ENCODE measurements at places on chromosomes 6 and 20.

GRCh38 chr6:44451803-44452695 lies 64.5 kb downstream of the CDC5L start:
- DNase-seq: no peak

GRCh38 chr6:46015119-46015968 lies at the start of gene CLIC5:
Gene CLIC5 (minus strand): TSS chr6:46015860. CDS start chr6:46015542, 318 bp downstream.
- no peak for DNase-seq

DNA sequence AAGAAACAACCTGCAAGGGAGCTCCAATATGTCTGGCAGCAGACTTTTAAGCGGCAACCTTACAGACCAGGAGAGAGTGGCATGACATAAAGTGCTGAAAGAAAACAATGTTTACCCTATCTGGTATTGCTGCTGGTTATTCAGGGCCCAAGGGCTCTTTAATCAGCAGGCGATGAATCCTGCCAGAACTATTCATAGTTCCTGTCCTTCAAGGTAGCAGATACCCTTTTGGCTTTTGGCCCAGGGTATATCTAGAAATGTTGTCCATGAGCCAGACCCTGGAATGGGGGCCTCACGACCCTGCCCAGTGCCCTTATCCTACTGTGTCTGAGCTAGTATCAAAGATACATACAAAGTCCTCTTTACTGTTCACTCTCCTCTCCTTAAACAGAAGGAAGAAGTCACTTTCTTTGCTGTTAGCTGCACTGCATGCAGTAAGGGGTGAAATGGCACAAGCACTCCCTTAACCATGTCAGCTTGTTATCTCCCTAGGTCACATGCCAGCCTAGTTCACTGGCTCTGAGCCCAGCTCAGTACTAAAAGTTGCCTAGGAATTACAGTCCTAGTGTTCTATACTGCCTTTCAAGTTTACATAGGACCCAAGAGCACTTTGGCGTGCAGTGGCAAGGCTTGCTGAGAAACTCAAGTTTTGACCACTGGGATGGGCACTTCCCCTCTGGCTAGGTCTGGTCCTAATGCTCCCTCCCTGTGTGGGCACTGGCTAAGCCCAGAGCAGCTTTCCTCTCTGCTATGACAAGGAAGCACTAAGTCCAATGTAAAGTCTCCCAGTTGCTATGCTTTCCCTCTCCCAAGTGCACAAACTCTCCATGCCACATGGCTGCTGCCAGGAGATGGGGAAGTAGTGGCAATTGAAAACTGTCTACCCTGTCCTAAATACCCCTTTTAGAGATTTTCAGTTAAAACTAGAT lies 122.0 kb downstream of the HTR1B start:
- no peak for DNase-seq

GRCh38 chr6:150962436-150962835 lies 96.9 kb downstream of the MTHFD1L start:
- no peak for DNase-seq

GRCh38 chr6:33216117-33216649 lies 7.9 kb downstream of the RING1 start:
- DNase-seq: no peak

GRCh38 chr6:110755411-110755834 lies 59.8 kb downstream of the CDK19 start:
- DNase-seq: no peak

GRCh38 chr6:132224943-132225342 lies 176.3 kb downstream of the MOXD1 start:
- no peak for DNase-seq

GRCh38 chr6:39143238-39143930 lies 28.4 kb upstream of the SAYSD1 start:
- DNase-seq: no peak

GRCh38 chr20:34260208-34260942 lies 19.2 kb downstream of the ASIP start:
- no peak for DNase-seq

DNA sequence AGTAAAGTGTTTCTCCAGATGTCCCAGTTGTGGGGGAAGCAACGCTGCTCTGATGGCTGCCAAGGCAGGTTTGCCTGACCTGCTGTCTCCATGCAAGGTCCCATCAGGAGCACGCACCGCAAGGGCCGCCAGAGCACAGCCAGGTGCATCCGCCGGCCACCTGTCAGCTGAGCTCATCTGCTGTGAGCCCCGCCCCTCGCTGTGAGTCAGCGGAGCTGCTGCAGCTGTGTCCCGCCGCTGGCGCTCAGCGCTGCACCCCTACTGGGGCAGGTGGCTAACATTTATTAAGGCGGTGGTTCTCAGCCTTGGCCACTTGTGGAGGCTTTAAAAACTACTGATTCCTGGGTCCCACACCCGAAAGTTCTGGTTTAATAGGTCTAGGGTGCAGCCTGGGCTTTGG lies 225.7 kb downstream of the UST start:
- DNase-seq: peak; percentile 12

DNA sequence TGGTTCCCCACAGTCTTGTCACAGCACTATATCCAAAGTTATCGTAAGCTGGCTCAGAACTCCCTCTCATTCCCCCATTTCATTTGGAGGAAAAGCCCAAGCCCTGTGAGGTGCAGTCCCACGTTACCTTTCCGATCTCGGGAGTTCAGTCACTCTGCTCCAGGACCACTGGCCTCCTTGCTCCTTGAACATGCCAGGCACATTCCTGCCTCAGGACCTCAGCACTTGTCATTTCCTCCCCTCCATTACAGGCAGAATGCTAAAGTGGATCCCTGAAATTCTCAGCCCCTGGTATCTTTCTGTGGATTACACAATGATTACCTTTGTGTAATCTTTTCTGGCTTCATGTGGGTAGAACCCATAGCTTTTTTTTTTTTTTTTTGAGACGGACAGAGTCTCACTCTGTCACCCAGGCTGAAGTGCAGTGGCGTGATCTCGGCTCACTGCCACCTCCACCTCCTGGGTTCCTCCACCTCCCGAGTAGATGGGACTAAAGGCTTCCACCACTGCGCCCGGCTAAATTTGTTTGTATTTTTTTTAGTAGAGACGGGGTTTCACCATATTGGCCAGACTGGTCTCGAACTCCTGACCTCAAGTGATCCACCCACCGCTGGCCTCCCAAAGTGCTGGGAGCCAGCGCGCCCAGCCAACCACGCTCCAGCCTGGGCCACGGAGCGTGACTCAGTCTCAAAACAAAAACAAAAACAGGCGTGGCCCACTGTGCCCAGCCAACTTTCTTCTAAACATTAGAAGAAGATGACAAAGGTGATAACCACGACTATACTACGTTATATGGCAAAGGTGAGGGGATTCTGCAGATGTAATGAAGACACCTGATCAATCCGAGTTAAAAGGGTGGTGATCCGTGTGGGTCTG lies 4.0 kb upstream of the OXT start:
- no peak for DNase-seq

DNA sequence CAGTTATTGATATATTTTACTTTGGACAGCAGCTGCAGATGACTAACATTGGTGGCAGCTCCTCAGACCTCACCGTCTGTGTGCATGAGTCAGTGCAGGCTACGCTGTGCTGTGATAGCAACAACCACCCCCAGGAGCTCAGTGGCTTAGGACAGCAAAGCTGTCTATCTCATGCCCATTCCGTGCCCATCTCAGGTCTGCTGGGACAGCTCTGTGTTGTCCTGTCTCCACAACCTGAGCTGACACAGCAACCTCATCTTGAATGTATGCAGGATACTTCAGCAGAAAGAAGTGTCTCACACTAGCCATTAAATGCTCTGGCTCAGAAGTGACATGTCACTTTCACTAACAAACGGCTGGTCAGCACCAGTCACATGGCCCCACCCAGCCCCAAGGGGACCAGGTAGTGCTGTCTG lies 47.7 kb downstream of the BANF2 start:
- peak; percentile 24 for DNase-seq

- DNase-seq: no peak
These were observed 124.2 kb upstream of the SGK1 start for GRCh38 chr6:134442073-134442472.

DNA sequence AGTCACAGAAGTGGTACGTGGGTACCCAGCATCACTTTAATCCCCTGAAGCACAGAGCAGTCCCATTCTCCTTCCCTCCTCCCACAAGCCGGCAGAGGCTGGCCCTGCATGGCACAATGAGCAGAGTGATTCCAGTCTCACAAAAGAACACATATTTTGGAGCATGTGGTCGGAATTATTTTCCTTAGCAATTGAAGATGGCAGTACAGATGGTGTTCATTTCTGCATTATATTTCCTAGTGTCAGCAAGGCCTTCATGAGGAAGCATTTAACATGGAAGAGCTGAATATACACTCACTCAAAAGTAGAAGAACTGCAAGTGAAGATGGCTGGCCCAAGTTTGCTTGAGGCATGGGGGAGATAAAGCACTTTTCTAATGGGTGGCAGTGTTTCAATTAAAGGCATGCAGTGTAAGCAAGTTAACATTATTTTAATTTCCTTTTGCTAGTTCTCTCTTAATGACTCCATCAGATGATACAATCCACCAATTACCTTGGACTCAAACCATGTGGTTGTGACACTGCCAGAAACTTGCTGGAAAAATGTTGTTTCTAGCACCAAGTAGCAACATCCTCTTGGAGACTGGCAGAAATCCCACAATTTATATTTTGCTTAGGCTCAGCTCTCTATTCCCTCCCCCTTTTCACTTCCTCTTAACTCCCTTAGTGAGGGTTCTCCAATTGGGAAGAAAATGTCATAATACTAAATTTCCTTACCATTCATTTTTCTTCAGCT lies 74.4 kb downstream of the ARHGAP18 start:
- no peak for DNase-seq

DNA sequence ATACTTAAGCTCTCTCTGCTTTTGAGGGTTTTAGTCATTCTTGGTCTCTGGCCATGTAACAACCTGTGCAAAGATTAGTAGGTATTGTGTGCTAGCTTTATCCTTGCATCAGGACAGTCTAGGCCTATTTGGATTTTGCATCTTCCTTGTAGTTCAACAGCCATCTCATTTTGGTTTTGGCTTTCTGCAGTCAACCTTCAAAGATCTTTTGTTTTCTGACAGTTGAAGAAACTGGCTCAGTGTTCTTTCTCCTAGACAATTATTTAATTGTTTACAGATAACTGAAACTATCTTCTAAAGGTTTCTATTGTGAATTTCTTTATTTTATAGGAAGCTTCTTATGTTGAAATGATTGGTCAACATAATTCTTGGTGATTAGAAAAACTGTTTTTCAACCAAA lies 307.5 kb downstream of the CDKAL1 start:
- no peak for DNase-seq

DNA sequence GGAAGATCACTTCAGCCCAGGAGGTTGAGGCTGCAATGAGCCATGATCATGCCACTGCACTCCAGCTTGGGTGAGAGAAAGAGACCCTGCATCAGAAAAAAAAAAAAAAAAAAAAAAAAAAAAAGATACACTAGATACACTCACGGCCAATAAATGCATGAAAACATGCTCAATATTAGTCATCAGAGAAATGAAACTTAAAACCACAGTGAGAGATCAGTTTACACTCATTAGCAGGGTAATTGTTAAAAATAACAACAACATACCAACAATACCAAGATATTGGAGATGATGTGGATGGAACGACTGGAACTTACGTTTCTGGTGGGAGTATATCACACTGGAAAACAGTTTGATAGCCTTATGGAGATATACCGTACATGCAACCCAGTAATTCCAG lies 29.9 kb downstream of the HS3ST5 start:
- DNase-seq: no peak

DNA sequence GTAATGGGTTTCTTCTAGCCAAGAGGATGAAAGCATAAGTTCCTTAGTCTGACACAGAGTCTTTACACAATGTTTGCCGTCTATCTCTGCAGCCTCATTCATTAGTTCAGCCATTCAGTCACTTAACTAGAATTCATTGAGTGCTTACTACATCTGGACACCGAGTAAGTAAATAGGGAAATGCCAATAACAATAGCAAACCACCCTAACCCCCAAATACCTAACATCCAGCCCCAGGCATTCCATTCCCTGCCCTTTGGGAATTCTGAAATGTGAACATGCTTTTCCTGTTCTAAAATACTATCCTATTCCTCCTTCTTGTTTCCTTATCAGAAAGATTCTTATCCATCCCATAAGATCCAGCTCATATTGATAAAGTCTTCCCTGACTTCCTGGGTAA lies 277.6 kb upstream of the RNF217 start:
- DNase-seq: no peak

DNA sequence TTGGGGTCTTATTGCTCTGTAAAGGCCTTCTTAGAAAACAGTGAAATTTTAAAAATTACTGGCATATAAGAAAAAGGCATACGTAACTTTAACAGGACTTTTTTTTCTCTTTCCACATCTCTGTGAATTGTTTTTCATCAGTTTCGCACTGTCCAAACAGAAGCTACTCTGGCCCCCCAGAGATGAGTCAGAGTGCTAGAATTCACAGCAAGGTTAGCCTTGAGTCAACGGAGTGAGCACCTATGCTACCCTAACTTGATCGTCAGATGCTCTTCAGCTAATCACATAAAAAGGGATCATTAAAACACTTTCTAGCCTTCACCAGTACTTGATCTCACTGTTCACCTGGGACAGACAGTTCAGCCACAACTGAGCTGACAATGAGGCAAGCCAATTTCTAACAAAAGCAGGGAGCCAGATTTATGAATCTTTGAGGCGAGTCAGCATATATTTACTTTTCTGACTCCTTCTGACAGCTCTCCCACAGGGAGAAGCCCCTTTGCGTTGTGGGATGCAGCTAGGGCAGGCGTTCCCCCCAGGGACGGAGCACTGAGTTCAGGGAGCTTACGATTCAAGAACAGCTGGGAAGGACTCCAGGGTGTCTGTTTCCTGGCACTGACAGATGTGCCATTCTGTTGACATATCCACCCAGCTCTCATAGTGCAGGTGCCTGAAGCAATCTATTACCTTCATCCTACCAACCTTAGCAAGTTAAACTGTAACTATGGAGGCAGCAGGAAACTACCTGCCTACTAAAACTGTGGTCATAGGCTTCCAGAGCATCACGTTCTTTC lies 46.4 kb upstream of the SPDEF start:
- no peak for DNase-seq

- DNase-seq: peak; percentile 63
These were observed 272.8 kb upstream of the SLC35B3 start for GRCh38 chr6:8707956-8708772.

DNA sequence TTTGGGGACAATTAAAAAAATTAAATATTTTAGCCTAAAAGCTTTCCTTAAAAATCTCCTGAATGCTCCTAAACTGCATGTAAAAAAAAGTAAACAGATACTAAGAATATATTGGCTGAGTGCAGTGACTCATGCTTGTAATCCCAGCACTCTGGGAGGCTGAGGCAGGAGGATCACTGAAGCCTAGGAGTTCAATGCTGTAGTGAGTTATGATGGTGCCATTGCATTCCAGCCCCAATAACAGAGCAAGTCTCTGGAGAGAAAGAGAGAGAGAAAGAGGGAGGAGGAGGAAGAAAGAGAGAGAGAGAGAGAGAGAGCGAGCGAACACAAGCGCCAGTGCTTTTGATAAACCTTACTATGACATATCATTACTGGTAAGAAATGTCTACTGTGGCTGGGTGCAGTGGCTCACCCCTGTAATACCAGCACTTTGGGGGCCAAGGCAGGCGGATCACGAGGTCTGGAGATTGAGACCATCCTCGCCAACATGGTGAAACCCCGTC lies 58.8 kb downstream of the FKBP5 start:
- no peak for DNase-seq

DNA sequence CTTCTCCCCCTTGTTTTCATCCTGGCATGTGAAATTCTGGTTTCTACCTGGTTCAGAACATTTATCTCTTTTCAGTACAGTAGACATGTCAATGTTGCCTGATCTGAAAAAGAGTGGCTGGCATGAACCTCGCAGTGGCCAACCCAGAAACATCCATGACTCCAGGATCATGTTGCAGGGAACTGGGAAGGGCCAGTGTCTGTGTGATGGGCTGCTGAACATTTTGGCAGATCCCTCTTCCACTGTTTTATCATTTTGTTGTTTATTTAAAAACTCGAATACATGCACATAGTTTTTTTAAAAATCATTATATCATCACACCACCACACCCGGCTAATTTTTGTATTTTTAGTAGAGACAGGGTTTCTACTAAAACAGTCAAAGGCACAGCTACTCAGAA lies 19.0 kb downstream of the WFDC3 start:
- no peak for DNase-seq
